ENCODE measurements at places on chromosomes 12 and 14.

DNA sequence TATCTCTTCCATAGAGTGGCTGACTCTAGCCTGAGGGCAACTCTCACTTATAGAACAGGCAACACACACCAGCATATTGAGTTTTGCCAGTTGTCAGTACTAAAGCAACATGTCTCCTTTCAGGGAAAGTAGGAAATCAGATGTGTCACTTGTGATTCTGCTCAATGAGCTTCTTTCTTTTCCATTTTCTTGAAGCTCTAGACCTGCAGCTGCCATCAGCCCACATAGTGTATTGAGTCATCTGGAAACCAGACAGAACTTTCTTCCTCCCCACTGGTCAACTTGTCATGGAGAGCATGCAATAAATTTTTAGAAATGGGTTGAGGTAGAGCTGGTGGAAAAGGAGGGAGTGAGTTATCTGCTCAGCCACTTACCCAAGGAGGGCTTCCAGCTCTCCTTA is 209.0 kb upstream of the PLEKHG7 start:
- DNase-seq = no peak

- DNase-seq = no peak
Observed at GRCh38 chr12:124532331-124532750, 35.1 kb downstream of the NCOR2 start.

- no peak for DNase-seq
Observed at GRCh38 chr12:53082637-53083175, 3.5 kb upstream of the SPRYD3 start.

GRCh38 chr12:11777451-11777850 is 128.0 kb downstream of the ETV6 start:
- no peak for DNase-seq

DNA sequence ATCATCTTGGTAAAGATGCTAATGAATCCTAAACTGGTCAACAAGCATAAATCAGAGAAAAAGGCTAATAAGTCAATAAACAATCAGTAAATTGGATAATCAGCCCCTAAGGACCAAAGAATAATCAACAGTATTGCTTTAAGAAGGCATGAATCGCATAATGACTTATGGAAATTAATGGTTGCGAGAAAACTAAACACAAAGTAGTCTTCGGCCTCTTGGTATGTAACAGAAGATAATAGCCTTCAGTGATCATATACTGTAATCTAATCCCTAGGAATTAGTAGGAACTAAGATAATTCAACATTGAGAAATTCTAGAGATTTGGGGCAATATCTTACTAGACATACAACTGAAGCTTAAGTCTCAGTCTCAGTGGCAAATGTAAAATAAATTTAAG is 122.1 kb downstream of the PRKCH start:
- no peak for DNase-seq

DNA sequence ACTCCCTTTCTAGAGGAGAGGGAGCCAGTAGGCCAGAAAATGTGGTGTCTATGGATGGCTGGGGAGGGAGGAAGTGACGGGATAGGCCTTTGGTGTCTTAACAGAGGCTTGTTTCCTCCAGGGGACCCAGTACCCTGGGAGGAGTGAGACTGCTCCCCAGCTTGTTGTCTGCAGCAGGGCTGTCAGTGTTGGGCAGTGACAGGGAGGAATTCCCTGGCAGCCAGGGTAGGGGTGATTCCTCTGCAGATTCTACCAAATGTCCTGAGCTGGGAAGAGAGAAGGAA is 64.0 kb downstream of the GALNT16 start:
- DNase-seq = no peak

All from kidney glomerular epithelial cell (primary cell).